NCI-H446 treated with DMSO at 0.1 percent for 48 hours (cell line): ENCODE measurements at places on chromosomes 13 and 19.

DNA sequence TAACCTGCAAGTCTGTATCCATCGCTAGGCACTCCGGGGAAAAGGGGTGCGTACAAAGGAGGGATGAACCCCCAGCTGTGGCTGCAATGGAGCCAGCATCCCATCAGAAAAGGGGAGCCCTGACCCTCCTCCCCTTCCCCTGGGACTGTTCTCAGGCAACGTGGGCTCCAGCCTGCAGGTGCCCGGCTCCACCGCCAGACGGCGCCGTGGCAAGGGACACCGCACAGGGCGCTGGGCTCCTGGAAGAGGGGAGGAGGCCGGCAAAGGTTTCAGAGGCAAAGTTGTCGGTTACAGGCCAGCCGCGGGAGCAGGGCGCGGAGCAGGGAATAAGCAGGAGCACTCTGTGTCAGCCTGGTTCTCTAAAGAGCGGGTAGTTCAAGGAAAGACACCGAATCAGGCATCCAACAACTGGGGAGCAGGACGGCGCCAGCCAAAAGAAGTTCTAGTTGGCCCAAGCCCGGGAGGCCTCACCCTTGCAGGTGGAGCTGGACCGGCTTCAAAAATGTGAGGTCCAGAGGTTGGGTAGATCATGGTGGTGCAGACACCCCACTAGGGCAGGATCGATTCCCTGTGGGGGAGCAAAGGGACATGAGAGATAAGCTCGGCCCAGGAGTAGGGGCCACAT, 53.0 kb upstream of the ATP12A start:
- DNase-seq = no peak

DNA sequence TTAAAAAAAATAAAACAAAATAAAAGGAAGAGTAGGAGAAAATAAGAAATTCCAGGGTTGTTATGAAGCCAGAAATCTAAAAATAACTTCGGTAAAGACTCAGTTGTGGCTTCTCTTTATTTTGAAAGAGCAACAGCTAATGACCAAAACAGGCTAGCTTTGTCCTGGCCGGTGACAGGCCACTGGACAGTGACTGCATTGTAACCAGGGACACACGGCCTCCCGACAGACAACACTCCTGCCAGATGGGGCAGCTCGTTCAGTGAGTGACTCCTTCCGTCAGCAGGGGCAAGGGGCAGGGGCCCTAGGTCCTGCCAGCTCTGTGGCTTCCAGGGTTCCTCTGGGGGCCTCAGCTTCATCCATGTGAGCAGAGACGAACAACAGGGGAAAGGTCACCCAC, 173.4 kb downstream of the KATNAL1 start:
- no peak for DNase-seq

DNA sequence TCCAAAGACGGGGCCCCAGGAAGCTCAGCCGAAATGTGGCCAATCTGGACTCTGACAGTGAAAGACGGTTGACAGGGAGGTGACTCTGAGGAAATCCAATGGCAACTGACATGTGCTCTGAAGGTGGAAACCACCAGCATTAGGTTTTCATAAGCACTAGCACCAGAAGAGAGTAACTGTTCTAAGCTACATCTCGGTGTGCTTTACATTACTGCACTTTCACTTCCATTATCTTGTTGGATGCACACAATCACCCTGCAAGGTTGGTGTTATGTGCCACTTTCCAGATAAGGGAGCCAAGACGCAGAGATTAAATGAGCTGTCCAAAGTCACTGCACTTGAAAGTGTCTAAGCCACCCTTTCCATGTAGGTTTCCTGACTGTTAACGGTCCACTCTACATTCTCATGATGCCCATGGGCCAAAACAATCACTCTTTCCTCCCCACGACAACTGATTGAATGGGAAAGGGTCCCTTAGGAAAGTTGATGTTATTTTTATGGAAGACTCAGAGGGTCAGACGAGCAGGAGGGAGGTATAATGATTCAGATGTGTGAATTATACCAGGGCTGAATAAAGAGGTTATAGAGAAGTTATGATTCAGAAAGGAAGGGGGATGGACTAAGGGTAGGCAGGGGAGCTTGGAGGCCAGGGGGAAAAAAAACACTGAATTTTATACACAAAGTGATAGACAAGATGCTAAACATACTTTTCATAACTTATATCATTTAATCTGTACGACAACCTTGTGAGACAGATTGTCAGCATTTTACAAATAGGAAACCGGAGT, 52.8 kb downstream of the RUBCNL start:
- DNase-seq = no peak

- no peak for DNase-seq
These were observed 153.5 kb downstream of the KCNRG start for GRCh38 chr13:50168786-50169185.

DNA sequence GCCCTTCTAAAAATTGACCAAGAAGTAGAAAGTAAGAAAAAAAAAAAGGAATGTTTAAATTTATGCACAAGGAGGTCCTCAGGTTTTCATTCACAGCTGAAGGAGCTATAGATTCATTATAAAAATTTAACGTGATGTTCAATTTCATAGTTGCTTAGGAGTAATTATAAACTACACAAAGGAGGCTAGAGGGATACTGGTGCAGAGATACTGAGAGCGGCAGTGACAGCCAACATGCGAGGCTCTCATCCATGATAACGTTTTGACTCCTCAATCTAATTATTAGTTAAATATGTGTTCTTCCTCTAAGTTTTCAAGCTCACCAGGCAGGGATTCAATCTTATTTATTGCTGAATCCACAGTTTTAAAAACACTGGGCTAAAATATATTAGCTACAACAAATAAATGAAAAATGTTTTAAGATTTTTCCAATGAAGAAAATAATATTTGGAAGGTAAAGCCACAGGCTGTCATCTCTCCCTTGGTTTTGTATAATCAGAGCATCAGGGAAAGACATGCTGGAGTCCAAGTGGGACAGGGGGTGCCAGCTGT, 49.8 kb upstream of the TRPC4 start:
- DNase-seq = no peak

GRCh38 chr13:59745392-59745788, 418.3 kb downstream of the DIAPH3 start:
- no peak for DNase-seq

- DNase-seq = no peak
These were observed 115.8 kb upstream of the TMTC4 start for GRCh38 chr13:100790405-100790804.

DNA sequence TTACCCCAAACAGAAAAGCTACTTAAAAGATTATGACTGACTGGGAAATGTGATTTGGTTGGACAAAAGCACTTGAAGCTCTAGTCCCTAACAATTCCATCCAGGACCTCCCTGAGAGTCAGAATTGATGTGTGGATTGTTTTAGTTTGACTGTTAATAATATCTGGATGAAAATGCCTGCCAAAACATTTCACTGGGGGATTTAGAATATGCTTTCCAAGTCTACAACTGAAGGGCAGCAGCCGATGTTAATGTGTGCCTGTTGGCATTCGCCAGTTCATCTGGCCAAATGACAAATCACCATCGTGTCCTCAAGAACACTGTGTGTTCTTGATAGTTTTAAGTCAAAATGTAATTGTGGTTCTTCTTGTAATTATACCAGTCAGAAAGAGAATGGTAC, 76.0 kb upstream of the TSC22D1 start:
- peak; percentile 68 for DNase-seq

GRCh38 chr13:94317063-94317491, 162.4 kb downstream of the DCT start:
- DNase-seq = no peak

DNA sequence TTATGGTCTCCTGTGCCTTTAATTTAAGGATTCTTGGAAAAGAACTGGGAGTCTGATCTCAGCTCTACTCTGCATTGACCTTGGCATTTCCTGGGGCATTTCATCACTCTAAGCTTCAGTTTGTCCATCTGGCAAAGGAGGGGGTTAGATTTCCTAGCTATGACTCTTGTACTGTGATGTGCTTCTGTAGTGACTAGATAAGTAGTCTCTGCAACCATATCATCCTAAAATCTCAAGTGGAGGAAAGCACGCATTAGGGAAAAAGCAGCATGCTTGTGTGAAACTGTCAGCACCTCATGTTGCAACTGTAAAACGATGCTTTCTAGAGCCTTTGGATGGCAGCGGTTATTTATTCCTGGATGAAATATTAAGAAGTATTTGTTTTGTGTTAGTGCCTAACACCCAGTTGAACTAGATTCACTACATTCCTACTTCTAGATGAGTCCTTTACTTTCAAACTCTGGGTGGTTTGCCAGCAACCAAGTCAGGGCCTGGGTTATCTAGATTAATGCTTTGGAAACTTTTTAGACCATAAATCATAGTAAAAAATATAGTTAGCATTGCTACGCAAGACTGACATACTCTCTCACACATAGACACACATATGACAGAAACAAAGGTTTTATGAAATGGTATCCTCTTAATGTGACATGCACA, 6.8 kb downstream of the WDFY2 start:
- no peak for DNase-seq

DNA sequence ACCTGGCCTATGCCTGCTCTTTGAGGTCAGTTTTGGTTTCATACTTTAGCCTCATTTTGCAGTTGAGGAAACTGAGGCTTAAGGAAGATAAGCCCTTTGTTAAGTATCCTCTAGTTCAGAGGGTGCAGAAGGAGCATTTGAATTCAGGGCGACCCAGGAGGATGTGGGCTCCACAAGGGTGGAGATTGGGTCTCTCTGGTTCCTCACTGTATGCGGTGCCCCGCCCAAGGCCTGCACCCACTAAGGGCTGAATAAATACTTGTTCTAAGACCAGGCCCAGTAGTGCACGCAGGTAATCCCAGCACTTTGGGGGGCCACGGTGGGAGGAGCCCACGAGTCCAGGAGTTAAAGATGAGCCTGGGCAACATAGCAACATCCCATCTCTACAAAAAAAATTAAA, 768 bp upstream of the SLC44A2 start:
- DNase-seq = no peak

- DNase-seq = no peak
These were observed 6.4 kb upstream of the PROZ start for GRCh38 chr13:113151745-113152690.

DNA sequence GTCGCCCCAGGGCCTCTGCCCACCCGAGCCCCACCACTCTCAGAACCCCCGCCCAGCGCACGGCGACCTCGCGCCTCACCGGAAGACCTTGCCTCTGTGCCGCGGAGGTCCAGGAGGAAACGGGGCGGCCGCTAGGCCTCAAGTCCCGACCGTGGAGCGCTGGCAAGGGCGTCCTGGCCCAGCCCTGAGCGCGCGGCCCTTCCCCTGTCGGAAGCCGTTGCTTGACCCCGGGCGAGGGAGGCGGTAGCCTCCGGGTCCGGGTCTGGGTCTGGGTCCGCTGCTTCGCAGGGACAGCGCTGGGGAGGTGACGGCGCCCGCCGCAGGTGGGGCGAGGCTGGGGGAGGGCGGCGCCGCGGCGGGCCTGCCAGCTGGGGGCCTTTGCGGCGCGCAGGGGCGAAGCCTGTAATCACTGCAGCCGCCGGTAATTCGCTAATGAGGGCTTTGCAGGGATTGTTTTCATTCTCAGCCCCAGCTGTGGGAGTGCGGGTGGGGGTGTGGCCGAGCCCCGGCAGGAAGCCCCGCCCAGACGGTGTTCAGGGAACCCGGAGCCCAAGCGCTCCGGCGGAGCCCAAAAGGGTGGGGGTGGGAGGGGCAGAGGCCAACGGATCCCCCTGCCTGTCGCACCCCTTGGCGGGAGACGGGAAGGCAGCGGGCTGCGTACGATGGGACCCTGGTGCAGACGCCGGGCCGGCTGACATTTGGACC, 8.6 kb downstream of the C19orf25 start:
- no peak for DNase-seq

GRCh38 chr13:66860878-66861417, 369.2 kb downstream of the PCDH9 start:
- DNase-seq = no peak

GRCh38 chr19:14514215-14514863, 3.9 kb downstream of the DNAJB1 start:
- DNase-seq = no peak

- DNase-seq = no peak
These were observed at the start of gene TSHZ3 for GRCh38 chr19:31349160-31349881. TSHZ3 (minus strand) TSS chr19:31349436; CDS start chr19:31349219, 217 bp downstream.

DNA sequence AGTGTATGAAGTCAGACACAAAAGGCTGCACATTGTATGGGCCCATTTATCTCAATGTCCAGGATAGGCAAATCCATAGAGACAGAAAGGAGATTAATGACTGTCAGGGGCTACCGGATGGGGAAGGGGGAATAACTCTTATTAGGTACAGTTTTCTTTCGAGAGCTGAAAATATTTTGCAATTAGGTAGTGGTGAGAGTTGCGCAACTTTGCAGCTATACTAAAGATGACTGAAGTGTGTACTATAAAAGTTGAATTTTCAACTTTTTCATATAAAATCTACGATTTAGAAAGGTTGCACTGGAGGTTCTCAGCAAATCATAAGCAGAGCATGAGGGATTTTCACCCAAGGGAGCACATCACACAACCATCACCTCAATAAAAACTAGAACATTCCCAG, 16.1 kb upstream of the SLC15A1 start:
- no peak for DNase-seq

- no peak for DNase-seq
These were observed 6.6 kb downstream of the ANKRD10 start for GRCh38 chr13:110907951-110908898.

DNA sequence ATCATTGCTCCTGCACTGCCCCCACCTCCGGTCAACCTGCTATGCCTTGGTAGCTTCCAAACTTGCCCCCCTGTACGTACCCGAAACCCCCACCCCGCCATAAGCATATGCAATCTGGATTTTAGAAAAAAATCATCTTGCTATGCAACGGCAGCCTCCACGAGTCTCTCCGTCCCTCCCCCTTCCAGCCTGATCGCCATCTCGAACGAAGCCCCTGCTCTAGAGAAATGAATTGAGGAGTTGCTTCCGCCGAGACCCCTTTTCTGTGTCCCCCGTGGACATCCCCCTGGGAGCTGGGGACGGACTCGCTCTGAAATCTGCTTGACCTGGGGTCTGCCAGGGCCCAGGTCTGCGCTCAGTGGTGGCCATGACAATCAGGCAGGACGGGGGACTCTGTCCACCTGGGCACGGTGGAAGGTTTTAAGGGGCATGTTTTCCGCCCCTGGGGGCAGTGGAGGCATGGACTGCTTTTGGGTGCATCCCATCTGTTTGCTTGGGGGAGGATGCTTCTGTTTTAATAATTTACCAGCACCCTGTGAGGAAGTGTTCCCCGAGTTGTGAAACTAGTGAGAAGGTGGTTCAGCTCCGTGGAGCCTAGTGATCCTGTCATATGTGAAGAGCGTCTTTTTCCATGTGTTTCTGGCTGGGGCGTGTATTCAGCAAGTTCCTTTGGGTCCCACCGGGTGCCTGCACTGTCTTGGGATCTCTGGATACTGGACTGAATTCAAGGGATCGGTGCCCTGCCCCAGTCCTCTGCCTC, 1.0 kb downstream of the KDM4B start:
- no peak for DNase-seq

- no peak for DNase-seq
These were observed 268.9 kb downstream of the IRS2 start for GRCh38 chr13:109517517-109517916.
